Panc1 (cell line): ENCODE measurements at places on chromosomes 7 and 10.

DNA sequence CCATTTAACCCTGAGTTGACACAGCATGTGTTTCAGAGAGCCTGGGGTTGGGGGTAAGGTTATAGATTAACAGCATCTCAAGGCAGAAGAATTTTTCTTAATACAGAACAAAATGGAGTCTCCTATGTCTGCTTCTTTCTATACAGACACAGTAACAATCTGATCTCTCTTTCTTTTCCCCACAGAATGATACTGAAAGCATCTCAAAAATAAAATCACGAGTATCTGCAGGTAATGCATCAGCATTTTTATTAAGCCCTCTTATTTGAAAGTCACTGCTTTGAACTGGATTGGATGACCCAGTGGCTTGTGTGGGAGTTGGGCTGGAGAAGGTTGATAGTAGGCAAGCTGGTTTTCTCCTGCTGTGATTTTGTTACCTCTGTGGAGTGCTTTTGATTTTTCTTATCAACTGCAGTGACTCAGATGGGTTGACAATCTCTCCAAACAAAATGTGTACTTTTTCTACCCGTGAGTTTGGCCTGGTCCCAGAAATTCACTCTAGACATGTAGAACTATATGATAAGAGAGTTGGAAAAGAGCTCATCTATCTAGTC lies 253.5 kb upstream of the PRKCQ start:
- DNase-seq: no peak

GRCh38 chr10:1607466-1607865 lies 129.9 kb downstream of the ADARB2 start:
- no peak for DNase-seq

GRCh38 chr10:60123668-60124067 lies 217.3 kb upstream of the CCDC6 start:
- no peak for DNase-seq

GRCh38 chr7:106430103-106430502 lies 145.3 kb upstream of the NAMPT start:
- DNase-seq: no peak

DNA sequence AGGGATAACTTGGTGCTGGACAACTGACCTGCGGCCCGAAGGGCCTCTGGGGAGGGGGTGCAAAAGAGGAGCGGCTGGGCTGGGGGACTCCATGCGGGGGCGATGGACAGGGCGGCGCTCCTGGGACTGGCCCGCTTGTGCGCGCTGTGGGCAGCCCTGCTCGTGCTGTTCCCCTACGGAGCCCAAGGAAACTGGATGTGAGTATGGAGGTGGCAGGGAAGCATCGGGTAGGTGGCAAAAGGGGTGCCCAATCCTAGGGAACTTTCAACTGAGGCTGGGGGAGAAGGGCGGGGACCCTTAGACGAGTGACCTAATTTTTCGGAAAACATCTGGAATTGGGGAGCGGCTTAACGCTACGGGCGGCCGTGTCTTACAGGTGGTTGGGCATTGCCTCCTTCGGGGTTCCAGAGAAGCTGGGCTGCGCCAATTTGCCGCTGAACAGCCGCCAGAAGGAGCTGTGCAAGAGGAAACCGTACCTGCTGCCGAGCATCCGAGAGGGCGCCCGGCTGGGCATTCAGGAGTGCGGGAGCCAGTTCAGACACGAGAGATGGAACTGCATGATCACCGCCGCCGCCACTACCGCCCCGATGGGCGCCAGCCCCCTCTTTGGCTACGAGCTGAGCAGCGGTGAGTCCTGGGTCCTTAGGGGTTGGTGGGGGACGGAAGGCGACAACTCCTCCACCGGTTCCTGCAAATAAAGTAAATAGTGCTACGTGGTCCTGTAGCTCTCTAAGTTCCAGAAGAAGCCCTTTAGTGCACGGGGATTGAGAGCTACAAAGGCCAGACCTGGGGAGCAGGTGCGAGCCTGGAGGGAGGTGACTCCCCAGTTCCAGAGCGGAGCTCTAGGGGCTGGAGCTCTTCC lies 622 bp downstream of the WNT16 start:
- DNase-seq: no peak

- no peak for DNase-seq
Measured at GRCh38 chr7:95482424-95482823, 3.3 kb upstream of the ASB4 start.

- DNase-seq: no peak
Measured at GRCh38 chr10:102419269-102420180, 940 bp upstream of the PSD start.

DNA sequence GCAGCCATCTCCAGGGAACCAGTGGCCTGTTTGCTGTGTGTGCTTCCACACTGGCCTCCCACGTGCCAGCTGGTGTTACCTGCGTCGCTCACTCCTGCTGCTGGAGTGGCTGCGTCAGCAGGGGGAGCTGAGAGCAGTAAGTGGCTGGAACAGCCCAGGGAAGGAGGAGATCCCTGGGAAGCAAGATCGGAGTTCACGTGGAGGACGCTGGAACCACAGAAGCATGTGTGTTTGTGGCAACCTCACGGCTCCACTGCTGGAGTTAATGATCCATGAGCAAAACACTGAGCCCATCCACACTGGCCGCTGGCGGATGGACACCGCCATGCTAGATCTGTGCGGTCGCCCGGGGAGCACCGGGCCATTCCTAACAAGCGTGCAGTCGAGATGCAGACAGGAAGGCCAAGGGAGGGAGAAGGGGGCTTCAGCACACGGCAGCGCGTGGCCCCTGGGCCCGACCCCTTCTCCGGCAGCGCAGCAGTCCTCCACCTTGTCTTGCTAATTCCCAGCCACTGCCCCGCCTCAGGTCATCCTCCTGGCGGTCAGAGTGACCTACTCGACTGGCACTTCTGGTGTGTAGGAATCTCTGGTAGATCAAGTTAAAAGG lies 68.5 kb upstream of the EEPD1 start:
- DNase-seq: no peak

GRCh38 chr10:1366811-1367425 lies 310.7 kb downstream of the WDR37 start:
- DNase-seq: no peak

GRCh38 chr7:100546129-100546925 lies 7.3 kb downstream of the AGFG2 start:
- DNase-seq: no peak

GRCh38 chr7:70237831-70238575 lies 639.7 kb downstream of the AUTS2 start:
- DNase-seq: no peak

DNA sequence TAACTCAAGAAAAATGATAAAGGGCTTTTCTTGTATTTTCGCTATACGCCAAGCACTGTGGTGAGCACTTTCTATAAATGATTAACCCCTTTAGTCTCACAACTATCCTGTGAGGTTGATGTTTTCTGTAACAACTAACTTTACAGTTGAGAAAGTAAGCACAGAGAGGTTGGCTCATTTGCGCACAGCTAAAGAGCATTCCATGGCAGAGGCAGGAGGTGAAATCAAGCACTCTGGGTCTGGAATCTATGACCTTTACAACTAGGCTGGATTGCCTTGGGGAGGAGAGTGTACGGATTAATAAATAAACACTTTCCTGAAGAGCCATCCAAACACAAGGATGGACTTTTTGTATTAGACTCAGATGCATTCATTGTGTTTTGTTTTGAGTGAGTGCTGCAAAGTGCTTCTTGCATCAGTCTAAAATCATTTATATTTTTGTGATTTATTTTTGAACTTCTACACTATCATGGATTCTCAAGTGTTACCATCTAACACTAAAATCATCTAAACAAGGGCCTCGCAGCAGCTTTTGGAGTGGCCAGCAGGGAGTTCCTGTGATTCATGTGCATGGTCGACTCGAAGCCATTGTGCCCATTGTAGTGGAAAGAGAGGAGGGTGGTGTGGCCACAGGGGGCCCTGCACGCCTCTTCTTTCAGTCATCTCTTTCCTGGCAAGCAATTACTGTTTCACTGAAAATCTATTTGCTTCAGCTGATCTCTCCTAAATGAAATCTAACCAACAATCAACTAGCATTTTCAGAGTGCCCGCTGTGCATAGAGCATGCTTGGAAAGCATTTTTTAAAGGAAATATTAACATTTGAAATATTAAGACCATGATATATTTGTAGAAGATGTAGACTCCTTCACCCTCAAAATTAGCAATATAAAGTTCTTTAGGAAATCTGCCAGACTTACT lies 633.4 kb upstream of the COBL start:
- no peak for DNase-seq

- DNase-seq: no peak
Measured at GRCh38 chr7:10706875-10707493, 266.7 kb upstream of the PHF14 start.

DNA sequence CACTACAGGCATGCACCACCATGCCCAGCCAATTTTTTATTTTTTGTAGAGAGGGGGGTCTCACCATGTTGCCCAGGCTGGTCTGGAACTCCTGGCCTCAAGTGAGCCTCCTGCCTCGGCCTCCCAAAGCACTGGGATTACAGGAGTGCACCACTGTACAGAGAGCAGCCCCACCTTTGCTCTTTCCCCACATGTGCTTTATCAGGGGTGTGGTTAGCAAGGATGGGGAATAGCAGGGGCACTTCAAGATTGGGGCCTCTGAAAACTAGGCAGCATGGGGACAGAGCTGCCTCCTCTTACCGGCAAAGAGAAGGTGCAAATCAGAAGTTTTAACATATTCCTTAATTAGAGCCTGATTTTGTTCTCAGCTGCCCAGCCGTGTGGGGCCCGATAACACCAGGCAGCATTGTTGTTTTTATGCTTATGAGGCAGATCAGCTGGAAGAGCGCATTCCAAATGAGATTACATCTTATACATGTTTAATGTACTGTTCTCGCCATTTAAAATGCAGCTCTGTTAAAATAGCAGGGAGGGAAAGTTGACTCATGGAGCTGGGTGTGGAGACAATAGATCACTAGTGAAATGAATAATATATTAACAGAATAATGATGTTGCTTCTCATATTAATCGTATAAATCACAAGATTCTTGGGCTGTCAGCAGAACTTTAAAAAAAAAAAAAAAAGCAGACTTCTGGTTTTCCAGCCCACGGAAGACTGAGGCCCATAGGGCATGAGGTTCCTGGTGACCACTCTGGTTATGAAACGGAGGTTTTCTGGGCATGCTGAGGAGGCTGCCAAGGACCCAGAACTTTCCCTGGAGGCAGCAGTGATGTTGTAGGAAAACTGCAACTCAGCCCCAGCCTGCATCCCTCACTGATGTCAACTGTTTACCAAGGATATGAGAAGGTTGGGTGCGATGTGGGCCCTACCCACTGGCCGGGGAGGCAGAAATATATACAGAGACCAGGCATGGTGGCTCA lies 62.5 kb downstream of the TMEM130 start:
- no peak for DNase-seq

- DNase-seq: no peak
Measured at GRCh38 chr10:17043586-17043985, 86.0 kb downstream of the CUBN start.

DNA sequence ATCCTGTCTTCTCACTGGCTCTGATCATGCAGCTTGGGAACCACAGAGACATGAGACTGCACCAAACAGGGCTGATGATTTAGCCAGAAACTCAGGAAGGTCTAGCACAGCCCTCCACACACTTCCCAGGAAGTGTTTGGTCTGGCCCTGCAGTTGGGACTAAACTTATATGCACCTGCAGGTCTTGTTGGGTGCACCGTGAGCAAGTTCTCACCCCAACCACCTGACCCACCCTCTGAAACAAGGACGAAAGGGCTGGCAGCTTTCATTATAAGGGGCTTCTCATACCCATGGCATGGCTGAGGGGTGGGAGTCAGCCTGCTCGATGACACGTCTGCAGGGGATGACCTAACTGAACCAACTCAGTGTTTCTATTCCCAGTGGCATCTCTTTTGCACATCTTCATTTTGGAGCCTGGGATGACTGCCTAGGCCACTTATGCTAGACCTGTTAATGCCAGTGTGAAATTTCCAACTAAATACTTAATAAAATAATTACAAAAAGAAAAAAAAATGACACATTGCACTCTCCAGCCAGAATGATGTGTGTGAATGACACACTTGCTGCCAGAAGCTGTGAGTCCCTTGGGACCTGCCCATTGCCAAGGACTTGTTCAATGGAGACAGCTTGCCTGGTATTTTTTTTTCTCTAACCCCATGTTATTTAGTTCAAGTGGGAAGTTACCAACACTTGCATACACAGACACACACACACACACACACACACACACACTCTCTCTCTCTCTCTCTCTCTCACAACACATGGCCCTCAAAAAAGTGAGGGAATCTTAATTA lies 102.6 kb downstream of the NEURL1 start:
- DNase-seq: no peak

- no peak for DNase-seq
Measured at GRCh38 chr7:142508251-142508650, 241.0 kb upstream of the PRSS1 start.

DNA sequence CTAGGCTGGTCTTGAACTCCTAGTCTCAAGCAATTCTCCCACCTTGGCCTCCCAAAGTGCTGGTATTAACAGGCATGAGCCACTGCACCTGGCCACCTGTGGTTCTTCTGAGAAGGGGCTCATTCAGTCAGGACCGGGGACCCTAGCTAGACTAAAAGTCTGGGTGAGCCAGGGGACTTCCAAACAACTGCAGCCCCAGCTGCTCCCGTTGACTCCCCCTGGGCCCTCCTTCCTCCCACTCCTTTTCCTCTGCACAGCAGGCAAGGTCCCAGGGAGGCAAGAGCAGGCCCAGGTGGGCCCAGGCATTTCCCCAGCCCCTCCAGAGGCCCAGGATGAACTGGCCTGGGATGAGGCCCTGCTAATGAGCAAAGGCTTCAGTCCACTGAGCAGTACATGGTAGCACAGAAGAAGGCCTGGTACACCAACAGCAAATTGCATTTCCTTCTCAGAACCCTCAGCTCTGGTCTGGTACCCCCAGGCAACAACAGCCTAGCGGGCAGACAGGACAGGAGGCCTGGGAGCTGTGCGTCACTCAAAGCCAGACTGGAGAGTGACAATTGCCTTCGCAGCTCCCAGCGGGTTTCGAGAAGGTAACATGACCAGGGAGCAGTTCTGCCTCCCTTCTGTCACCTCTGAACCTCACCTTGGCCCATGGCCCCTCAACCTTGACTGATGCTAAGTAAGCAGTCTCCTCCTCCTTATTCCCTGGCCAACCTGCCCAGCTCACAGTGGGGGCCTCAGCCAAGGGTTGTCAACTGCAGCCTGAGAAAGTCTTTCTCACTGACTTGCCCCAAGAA lies 30.7 kb upstream of the HSPA12A start:
- no peak for DNase-seq

- no peak for DNase-seq
Measured at GRCh38 chr10:117320050-117320665, 55.1 kb downstream of the PDZD8 start.

DNA sequence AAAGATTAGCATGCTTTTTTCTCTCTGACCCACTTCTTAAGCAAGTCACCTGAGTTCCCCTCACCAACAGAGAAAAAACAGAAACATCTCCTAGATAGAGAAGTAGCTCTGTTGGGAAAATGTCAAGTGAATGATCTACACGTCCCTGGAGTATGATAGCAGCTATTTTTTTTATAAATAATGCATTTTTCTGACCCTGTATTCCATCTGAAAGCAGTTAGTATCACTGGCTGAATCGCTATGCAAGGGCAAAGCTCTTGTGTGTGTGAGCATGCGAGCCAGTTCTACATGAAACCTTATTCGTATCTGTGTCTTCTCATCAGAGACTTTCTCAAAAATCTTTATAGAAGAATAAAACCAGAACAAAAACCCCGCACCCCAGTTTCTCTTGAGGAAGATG lies 8.2 kb downstream of the ANKMY2 start:
- DNase-seq: no peak
